ENCODE measurements at places on chromosomes 12 and 14.

DNA sequence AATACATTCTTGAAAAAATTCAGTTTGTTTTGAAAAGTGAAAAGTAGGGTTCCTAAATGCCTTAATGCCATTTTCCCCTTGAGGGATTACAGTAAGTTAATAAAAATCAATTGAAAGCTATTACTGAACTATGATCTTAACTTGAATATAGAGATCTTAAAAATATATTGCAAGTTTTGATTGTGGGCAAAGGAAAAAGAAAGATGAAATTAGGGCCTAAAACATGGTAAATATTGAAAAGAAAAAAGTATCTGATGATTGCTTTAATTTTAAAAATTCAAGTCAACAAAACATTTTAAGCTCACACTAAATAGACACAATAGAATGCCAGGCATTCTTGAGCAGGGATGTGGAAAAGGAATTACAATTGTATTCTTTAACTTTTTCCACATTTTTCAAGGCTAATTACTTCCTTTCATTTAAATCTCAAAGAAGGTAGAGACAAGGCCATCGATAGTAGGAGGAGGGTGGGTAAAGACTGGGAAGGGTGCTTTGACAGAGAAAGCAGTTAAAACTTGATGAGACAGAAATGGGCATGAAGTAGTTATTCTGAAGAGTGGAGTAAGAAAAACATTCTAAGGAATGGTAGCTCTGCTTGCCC is 294.4 kb downstream of the NELL2 start:
- DNase-seq, result no peak

DNA sequence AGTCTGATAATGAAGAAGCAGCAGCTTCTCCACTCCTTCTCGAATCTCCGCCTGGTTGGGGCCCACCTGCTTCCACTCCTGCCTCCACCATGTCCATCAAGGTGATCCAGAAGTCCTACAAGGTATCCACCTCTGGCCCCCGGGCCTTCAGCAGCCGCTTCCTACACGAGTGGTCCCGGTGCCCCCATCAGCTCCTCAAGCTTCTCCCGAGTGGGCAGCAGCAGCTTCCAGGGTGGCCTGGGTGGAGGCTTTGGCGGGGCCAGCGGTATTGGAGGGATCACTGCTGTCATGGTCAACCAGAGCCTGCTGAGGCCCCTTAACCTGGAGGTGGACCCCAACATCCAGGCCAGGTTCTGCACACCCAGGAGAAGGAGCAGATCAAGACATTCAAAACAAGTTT is 381.0 kb upstream of the USP15 start:
- DNase-seq, result no peak

- no peak for DNase-seq
Measured at GRCh38 chr14:100616854-100617409, 29.7 kb upstream of the BEGAIN start.

DNA sequence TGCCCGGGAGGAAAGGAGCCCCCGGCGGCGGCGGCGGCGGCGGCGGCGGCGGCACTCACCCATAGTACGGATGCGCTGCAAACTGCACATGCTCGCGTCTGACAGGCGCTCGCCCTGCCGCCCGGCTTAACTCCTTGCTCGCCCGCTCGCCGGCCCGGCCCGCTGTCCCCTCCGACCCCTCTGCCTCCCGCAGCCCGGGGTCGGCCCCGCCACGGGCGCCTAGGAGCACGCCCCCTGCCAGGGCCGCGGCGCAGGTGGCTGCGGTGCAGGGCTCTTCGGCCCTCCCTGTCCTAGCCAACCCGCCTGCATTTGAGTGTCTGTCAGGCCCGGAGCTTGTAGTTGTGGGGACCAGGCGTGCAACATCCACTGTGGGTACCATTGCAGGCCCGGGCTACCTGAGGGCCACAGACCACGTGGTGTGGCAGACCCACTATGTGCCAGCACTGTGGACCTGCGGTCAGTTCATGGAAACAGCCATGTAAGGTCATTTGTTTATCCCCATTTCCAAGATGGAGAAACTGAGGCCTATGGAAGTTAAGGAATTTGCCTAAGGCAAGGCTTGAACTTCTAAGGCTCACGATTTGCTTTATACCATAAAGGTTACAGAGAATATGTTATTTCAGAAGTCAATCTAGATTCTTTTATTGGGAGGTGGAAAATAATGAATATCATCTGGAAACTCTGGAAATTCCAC is 17.6 kb upstream of the PLEKHH1 start:
- no peak for DNase-seq

- no peak for DNase-seq
Measured at GRCh38 chr14:75231320-75231719, 47.3 kb upstream of the FOS start.

GRCh38 chr12:95615749-95616148 is 64.5 kb upstream of the USP44 start:
- DNase-seq, result no peak

- peak; percentile 83 for DNase-seq
Measured at GRCh38 chr12:65524666-65525065, 246.2 kb downstream of the MSRB3 start.

DNA sequence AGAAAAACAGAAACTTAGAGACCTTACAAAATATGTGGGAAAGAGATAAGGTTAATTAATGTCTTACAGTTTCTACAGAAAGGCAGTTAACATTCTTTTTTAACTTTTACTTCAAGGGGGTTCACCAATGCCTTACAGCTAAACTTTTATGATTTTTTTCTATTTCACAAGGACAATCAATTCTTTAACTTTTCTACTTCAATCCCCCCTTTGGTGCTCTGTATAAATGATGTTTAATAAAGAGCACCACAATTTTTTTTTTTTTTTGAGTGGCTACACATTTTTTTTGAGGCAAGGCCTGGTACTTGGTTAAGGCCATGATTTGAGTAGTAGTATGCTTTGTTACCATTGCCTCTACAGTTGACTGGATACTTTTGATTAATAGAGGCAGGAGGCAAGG is 279.6 kb downstream of the PRKD1 start:
- peak; percentile 29 for DNase-seq

DNA sequence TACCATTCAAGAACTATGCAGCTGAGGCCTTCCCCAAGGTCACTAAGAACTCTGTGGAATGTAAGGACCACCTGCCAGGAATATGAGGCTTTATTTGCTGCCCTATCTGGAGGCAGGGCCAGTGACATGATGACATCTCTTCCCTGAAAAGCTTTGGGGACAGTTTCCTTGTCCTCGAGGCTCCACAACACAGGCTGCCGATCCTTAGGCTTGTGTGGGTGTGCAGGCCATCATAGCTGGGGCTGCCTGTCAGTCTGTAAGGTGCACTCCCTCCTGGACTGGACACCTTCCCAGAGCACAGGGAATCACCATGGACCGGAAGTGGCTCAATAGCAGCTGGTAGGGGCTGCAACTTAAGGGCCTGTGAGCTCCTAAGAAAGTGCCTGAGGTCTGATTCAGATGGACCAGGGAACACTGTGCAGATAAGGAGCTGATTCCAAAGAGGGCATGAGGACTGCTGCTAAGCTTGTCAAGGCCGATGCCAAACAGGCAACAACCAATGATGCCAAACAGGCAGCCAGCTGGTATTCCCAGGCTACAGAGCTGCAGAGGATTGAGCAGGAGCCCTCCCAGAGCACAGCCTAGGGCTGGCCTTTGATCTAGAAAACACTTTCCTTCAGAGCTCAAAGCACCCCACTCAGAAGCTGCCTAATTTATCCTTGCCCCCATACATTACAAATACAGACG is 84.3 kb downstream of the CRACR2A start:
- no peak for DNase-seq

DNA sequence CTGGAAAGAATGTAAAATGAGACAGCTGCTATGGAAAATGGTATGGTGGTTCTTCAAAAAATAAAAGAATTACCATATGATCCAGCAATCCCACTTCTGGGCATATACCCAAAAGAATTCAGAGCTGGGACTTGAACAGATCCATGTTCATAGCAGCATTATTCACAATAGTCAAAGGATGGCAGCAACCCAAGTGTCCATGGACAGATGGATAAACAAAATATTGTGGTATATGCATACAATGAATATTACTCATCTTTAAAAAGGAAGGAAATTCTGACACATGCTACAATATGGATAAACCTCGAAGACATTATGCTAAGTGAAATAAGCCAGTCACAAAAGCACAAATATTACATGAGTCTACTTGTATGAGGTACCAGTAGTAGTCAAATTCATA is 9.1 kb downstream of the RAB2B start:
- DNase-seq, result peak; percentile 96

GRCh38 chr14:104383088-104383995 is 196.2 kb upstream of the C14orf180 start:
- DNase-seq, result no peak

DNA sequence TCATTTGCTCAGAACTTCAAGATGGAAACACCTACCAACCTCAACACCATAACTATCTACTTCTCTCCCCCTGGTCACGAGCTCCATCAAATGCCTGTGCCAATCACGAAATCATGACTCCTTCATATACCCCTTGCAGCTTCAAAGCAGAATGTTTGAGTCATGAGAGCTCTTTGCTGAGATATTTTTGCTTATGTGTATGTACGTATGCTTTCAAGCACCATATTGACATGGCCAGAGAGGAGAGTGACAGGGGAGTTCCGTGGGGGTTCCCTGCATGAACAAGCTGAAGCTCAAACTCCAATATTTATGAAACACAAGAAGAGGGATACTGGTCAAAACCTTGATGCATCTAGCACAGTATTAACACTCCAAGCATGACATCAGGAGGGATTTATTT is 374.4 kb downstream of the DPF3 start:
- no peak for DNase-seq

DNA sequence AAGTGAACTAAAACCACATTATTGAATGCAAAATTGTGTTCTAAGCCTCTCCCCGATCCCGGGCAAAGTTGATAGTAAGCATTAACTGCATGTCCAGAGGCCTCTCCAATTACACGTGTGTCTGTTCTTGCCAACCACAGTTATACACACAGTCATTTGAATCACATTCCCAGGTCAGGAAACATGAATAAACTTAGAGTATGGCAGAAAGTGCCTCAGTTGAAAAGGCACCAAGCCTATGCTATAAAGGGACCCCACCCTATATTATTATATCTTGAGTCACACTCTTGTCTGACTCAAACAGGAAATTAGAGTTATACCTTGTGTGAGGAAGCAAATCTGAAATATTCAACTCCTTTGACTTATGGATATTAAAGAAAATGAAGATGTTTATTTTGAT is 128.3 kb upstream of the STXBP6 start:
- peak; percentile 19 for DNase-seq

GRCh38 chr14:99121319-99121875 is 150.6 kb downstream of the BCL11B start:
- no peak for DNase-seq

DNA sequence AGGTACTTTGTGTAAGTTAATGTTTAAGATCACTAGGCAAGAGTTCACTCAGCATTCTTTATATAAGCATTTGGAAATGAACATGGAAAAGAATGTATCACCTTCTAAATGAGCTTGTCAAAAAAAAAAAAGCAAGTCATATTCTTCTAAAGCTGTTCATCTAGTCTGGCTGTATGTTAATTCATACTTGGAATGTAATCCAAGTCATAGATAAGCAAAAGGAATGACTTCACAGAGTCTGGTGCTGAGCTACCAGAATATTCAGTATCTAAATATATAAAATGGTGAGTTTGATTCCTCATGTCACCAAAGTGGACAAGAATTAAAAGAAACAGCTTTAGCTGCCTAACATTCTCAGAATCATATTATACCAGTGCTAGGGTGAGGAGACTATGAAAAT is 4.9 kb downstream of the OR6C4 start:
- no peak for DNase-seq

Data from LHCN-M2 (cell line).